ENCODE measurements at places on chromosomes 5 and 9.

DNA sequence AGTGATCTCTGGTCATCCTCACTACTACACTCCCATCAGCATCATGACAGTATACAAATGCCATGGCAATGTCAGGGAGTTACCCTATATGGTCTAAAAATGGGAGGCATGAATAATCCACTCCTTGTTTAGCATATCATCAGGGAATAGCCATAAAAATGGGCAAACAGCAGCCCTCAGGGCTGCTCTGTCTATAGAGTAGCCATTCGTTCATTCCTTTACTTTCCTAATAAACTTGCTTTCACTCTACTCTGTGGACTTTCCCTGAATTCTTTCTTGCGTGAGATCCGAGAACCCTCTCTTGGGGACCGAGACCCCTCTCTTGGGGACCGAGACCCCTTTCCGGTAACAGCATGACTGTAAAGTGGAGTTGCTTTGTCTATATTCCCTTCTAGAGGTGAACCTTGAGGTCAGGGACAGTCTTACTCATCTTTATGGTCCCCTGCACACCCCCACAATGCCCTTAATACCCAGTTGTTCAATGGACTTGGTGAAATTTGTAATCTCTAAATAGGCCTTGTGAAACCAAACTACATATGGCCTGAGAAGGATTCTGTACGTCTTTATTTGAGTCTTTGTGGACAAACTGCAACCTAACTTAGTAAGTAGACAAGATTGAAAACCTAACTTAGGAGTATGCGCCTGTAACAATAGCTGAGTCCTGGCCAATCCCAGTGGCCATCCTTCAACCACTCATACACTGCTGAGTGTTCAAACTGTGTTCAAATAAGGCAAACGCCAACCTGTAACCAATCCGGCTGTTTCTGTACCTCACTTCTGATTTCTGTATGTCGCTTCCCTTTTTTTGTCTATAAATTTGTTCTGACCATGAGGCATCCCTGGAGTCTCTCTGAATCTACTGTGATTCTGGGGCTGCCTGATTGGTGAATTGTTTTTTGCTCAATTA lies 32.3 kb upstream of the UBTD2 start:
- no peak for DNase-seq

- DNase-seq, result no peak
Measured at GRCh38 chr9:107161338-107161737, 121.7 kb upstream of the RAD23B start.

DNA sequence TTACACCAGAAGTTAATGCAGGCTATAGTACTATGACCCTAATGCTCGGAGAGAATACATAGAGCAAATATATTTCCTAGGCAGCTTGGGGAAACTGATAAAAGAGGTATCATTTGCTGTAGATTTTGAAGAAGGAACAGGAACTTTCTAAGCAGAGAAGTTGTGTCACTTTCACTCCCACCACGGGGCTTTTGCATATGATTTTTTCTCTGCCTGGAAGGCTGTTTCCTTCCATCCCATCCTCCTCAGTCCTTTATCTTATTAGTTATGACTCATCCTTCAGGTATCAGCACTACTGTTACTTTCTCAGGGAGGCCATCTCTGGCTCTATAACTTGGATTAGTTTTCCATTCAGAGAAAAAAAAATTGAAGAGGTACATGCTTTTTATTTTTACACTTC lies 2006.1 kb upstream of the WWC1 start:
- no peak for DNase-seq

DNA sequence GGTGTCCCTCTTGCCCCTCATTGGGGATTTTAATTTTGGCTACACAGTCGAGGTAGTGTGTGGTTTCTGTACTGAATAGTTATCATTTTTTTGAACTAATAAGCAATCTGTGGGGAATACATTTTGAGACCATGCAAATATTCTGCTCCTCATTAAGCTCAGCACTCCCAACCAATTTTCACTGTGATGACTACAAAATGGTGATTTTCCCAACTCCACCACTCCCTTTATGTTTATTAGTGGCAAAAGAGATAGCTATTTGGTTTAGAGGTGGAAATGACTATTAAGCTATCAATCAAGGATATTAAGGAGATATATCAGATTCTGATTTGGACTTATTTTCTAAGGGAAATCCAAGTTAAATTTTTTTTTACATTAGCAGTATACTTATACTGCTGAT lies 62.9 kb downstream of the FOCAD start:
- DNase-seq, result no peak

DNA sequence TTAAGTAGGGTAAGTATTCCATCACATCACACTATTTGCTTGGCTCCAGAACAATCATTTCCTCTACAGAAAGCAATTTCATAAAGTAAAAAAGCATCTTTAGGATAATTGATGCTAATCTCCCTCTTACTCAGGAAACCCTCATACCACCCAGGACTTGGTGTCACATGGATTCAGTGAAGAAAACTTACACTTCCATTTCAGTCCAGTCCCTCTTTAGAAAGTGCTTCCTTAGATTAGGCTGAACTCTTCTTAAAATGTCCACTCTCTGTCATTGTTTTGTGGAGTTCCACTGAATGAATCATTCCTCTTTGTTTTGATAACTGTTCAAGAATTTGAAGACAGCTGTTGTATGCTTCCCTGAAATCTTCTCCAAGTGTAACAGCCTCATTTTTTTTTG lies 144.0 kb upstream of the ZNF462 start:
- DNase-seq, result no peak

DNA sequence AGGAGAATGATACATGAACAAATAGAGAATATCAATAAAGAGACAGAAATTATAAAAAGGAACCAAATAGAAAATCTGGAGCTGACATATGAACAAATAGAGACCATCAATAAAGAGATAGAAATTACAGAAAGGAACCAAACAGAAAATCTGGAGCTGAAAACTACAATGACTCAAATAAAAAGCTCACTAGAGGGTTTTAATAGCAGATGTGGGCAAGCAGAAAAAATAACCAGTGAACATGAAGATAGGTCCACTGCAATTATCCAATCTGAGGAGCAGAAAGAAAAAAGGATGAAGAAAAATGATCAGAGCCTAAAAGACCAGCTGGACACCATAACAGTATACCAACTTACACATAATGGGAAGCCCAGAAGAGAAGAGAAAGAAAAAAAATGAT lies 353.7 kb downstream of the ARL15 start:
- DNase-seq, result no peak

DNA sequence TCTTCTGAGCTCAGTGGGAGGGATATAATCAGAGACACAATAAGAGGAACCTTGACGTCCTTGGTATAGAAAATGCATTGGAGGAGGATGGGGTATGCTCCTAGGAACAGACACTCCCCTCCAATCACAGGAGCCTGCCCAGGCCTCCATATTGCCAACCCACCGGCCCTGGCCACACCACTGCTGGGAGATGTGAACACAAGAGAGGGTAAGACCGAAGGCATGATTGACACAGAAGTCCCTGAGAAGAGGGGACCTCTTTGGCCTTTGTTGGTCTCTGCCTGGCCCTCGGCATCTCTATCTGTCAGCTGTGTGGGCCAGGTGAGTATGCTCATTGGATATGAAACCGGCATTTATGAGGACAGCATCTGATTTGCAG lies 62.0 kb downstream of the CRB2 start:
- DNase-seq, result no peak

GRCh38 chr9:5554254-5554653 lies 43.9 kb downstream of the PDCD1LG2 start:
- DNase-seq, result no peak

GRCh38 chr9:134658378-134658955 lies 16.9 kb downstream of the COL5A1 start:
- DNase-seq, result no peak

DNA sequence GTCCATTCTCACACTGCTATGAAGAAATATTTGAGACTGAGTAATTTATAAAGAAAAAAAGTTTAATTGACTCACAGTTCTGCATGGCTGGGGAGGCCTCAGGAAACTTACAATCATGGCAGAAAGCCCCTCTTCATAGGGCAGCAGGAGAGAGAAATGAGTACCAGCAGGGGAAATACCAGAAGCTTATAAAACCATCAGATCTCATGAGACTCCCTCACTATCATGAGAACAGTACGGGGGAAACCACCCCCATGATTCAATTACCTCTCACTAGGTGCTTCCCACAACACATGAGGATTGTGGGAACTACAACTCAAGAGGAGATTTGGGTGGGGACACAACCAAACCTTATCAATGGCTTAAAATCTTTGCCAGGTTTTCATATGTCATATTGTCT lies 20.3 kb upstream of the TENT4A start:
- no peak for DNase-seq

GRCh38 chr5:82351754-82352145 lies 73.6 kb upstream of the RPS23 start:
- no peak for DNase-seq

- no peak for DNase-seq
Measured at GRCh38 chr5:40678460-40679147, 1.1 kb upstream of the PTGER4 start.

DNA sequence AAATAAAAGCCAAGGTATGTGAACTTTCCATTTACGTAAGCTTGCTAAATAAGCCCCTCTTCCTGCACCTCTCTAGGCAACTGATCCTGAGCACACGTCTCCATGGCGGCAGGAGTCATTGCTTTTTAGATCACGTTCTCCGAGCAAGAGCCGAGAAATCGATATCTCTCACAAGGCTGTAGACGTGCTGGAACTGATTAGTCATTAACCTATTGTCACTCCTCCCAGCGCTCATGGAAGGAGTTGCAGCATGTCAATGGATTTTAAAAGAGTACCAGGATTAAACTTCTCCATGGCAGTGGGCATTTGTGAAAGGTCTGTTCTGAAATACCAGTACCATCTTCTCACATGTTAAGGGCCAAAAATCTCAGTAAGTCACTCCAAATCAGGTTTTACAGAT lies 4.7 kb upstream of the ADCY2 start:
- no peak for DNase-seq

DNA sequence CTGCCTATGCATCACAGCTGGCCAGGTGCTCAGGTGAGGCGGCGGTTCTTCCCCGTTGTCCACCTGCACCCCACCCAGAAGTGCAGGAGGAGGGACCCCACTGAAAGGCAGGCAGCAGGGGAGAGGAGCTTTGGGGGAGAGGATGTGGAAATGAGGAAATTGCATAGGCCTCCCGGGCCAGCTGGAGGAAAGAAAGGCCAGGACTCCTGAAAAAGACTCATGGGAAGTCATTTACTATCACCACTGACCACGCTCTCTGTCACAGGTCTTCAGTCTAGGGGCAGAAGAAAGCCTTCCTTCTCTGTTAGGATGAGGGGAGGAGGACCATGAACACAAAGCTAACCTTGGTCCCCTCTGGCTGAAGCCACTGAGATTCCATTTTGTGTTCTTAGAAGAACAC lies 28.1 kb downstream of the KCNMB1 start:
- DNase-seq, result no peak

GRCh38 chr5:119275601-119276173 lies 80.1 kb upstream of the TNFAIP8 start:
- no peak for DNase-seq

- no peak for DNase-seq
Measured at GRCh38 chr5:87877023-87877422, 391.6 kb downstream of the TMEM161B start.

DNA sequence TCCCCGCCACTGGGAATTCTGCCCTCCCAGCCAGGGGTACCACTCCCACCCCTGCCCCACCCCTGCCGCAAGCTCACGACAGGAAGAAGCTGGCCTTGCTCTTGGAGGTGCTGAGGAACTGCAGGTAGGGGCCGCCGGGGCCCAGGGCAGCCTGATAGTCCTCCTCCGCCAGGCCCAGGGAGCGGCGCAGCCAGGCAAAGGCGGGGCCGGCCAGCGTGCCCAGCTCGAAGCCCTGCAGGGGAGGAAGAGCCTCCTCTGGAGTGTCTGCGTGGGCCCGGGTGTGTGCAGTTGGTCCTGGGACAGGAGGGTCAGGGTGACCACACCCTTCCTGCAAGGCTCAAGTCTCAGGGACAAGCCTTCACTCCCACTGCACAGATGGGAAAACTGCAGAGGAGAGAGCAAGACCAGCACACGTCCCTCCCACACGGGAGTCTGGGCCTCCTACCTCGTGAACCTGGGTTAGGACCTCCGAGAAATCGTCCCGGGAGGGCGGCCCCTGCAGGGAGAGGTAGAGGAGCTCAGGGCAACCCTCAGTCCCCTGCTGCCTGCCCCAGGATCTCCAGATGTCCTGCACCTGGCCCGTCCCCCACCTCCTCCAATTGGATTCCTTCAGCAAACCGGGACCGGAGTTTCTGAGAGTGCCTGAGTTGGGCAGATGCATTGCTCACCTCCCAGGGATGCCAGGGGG lies 2.4 kb downstream of the PIP5KL1 start:
- DNase-seq, result no peak

Data from DND-41 (cell line).